ENCODE measurements at places on chromosomes 1 and 21. TPM values are rescaled to one million over a fixed set of nuclear protein-coding genes. Genes with fewer than 3 reads are reported as not detected.

DNA sequence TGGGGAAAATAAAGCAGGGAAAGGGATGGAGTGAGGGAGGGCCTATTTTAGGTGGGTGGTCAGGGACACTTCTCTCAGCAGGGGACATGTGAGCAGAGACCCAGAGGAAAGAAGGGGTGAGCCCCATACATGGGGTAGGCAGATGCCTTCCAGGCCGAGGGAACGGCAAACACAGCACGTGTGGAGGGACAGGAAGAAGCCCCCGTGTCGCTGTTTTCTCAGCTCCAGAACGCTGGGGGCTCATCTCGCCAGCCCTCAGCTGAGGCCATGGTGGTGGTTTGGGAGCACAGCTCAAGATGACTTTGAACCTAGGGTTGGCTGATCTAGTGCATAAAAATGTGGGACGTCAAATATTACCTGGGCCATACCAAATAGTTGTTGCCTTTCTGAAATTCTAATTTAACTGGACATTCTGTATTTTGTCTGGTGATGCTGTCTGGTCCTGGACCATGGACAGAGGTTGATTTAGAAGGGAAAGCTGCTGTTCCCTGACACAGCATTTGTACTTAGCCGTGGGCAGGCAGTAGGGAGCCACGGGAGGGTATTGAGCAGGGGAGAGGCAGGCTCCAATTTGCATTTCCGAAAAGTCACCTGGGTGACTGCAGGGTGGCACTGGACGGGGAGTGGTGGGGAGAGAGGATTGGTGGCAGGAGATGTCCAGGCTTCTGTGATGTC is 53.1 kb upstream of the RUNX3 start:
- DNase-seq = no peak

DNA sequence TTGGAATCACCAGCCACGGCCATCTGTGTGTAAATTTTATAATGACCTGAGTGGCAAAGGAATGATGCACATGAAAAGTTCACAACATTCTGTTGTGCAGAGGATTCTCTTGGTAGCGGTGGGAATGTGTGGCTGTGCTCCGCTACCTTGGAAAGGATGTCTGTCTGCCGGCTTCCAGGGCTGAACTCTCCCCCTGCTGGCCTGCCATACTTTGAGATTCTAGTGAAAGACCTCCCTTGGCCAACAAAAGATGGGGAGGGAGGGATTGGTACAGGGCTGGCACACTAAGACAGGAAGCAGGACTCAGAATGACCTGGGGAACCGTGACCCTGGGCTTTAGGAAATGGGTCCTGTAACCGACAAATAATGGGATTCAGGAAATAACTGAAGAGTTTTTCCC is 194.5 kb upstream of the PLD5 start:
- no peak for DNase-seq

DNA sequence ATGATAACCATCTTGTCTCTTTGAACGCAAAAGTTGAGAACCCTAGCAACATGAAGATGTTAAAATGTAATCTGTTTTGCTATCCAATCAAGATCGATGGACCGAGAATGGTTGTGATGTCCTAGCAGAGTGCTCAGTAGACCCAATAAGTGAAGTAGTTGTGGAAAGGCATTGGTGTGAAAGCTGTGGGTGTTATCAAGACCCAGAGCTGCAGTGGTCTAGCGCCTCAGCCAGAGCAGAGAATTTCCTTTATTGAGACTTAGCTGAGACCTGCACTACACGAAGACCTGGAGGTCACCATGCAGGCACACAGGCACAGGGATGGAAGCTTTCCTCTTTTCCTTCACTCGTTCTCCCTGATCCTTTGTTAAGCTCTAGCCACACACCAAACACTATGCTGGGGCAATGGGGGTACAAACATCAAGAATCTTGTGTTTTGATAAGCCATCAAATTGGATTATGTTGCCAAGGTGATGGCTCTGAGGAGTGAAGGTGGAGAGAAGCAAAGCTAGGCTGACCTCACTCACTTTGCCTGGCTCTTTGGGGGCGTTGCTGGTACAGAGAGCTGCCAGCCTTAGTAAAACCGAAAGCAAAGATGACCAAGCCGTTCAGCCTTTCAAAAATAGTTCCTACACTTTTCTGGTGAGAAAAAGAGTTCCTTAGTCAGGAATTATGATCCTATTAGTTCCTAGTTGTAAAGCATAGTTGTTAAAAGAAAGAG is 24.1 kb downstream of the METTL13 start:
- peak; percentile 8 for DNase-seq

GRCh38 chr1:6508816-6509189 is 17.3 kb upstream of the PLEKHG5 start:
- no peak for DNase-seq

GRCh38 chr1:200626853-200627534 is 6.4 kb upstream of the KIF14 start:
- DNase-seq = no peak

GRCh38 chr1:100879422-100879821 is 15.2 kb downstream of the EXTL2 start:
- no peak for DNase-seq

- DNase-seq = no peak
These were observed 36.4 kb downstream of the ZNF684 start for GRCh38 chr1:40567825-40568224.

DNA sequence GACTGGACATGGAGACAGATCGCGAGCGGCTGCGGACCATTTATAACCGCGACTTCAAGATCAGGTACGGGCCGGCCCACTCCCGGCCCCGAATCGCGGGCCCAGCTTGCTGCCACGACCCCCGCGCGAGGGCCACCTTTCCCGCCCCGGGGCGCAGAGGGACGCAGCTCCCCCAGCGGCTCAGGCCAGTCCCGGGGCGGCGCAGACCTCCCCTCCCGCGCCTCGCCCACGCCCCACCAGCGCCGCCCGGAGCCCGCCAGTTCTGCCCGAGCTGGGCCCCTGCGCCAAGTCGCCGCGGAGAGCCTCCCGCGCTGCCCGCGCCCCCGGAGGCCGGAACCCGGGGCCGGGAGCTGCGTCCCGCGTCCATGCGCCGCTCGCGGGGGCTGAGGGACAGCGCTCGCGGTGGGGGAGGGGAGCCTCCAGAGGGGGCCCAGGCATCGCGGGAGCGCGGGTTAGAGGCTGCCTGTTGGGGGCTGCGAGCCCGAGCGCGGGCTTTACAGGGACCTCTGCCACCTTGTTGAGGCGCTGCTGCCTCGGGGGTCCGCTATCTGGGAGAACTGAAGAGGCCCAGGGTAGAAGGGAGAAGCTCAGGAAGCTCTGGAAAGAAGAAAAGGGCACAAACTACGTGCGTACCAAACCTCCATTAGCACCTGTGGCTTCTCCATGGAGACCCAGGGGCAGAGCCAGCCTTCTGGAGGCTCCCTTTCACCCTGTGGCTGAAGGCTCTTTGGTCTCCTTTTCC is 698 bp downstream of the MOV10 start:
- peak; percentile 42 for DNase-seq

DNA sequence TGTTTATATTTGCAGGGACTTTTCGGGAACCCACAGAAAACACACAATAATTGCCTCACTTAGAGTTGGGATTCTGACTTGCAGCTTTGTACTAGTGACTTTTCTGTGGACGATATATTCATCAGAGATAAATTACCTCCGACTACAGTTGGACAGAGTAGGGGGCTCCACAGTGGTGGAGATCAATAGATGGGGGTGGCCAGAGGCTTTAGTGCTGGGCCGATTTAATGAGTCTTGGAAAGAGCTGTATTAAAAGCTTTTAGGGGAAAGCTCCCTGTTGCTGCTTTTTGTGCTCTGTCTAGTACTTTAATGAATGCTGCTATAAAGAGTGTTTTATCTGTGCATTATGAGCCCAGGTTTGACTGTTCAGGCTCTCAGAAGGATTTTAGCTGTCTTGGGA is 359.2 kb upstream of the DPYD start:
- DNase-seq = no peak

DNA sequence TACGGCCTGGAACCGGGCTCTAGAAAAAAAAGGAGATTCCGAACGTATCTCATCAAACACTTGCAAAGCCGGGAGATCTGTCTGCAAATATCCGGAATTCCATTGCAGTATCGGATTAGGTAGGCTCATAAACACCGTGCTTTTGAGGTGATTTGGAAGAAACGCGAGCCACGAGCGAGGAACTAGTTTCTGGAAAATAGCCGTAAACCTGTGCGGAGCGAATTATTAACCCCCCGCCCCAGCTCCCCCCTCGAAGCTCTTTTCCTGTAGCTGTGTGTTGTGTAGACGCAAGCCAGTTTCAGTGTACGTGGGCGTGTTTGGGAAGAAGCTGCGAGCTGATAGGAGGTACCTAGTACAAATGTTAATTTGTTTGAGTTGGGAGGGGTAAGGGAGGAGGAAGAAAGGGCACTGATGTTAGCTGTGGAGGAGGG is 1.1 kb downstream of the RALGPS2 start:
- peak; percentile 64 for DNase-seq

- DNase-seq = no peak
These were observed 60.3 kb downstream of the CD46 start for GRCh38 chr1:207811920-207812720.

DNA sequence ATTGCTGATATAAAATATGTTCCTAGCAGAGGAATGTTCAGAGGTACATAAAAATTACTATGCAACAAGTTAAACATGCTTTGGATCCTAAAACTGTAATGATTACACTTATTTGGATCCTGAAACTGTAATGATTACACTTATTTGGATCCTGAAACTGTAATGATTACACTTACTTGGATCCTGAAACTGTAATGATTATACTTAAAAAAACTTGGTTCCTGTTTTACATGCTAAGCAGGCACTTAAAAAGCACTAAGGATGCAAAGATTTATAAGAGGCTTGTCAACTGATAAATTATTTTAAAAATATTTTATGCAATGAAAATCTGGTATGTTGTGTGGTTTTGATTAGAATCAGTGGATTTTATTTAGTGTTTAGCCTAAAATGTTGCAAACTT is 47.7 kb downstream of the ZNHIT6 start:
- no peak for DNase-seq

GRCh38 chr1:51473331-51474115 is 45.5 kb downstream of the EPS15 start:
- DNase-seq = no peak

DNA sequence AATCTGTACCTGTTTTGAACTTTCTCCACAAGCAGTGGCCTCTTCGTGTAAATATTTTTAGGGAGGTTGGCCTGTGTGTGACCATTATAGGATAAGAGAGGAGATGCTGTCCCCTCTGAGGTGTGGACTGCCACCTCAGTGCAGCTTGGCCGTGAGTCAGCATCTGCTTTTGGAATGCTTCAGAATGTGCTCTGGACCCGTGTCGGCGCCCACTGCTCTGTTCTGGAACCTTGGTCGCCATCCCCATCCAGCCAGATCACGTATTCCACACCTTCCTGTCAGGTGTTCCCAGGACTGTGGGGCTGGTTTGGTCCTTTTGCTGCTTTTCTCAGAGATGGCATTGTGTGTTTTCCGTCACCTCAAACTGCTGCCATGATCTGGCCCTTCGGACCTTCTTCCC is 5.5 kb downstream of the UCK2 start:
- no peak for DNase-seq

DNA sequence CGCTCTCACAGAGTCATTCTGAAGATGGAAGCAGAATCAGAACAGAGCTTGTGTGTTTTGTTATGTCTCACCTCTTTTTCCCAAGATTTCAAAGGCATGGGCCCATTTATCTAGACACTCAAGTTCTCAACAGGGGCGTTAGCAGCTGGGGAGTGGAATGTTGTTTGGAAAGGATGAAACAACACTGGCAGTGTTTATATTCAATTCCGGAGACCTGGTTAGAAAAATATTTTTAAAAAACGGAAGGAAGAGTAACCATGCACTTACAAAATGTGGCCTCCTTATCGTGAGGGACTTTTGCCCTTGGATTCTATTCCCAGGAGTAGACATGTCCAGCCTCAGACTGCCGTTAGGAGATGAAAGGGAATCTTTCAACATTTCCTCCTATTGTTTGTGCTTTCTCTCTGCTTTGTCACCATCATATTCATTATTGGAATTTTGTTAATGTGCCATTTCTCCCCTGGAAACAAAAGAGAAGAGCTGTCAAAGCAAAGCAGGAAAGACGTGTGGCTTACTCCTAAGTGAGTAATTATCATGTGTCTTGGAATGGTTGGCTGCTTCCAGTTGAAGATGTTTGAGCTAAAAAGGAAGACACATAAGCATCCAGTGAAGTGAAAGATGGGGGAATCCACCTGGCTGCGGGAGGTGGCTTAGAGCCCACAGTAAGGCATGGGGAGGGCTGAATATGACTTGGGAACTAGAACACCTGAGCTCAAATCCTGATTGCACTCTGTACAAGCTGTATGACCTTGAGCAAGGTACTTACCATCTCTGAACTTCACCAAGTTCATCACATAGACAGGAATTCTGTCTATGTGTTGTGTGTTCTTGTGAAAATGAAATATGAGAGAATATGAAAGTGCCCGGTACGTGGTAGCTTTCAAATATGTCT is 71.7 kb upstream of the JUN start:
- no peak for DNase-seq

DNA sequence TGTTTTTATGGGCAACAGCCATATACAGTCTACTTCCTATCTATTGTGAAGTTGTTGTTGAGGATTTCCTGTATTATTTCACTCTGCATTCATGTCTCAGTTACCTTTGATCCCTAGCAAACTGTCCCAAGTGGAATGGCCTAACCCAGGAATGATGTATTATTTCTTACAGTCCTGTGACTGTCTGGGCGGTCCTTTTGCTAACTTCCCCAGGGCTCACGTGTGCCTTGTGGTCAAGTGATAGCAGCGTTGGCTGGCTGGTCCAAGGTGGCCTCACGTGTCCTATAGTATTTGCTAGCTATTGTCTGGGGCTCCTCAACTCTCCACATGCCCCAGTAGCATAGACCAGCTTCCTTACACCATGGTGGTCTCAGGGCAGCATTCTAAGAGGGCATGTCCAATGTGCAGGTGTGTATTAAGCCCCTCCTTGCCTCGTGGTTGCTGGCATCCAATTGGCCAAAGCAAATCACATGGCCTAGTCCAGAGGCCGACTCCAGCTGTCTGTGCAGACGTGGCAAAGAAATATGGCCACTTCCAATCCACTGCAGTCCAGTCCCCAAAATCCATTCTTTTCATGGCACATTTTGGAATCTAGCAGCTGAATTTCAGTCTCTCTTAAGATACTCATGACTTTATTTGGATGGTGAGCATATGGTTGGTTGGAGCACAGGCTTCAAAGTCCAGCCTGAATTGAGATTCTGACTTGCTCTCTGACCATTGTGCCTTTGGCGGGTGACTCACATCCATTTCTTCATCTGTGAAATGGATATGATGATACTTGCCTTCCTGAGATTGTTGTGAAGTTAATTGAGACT is 94.1 kb downstream of the GALNT2 start:
- DNase-seq = no peak

- no peak for DNase-seq
These were observed 143.6 kb upstream of the RAB4A start for GRCh38 chr1:229127301-229127700.

GRCh38 chr1:207875532-207875931 is 35.4 kb downstream of the CD34 start:
- no peak for DNase-seq

GRCh38 chr1:95017775-95018174 is 55.0 kb downstream of the ALG14 start:
- no peak for DNase-seq

- no peak for DNase-seq
These were observed 2.8 kb downstream of the DIRAS3 start for GRCh38 chr1:68047659-68048026.

The TCHHL1 gene
- total RNA-seq = not detected

The RUNX3 gene
- 142 TPM for total RNA-seq

The ARHGEF10L gene
- total RNA-seq = not detected

The XCL1 gene
- total RNA-seq = 4.2 TPM

The OR2T11 gene
- total RNA-seq = not detected

The NR1I3 gene
- not detected for total RNA-seq

The SLC45A3 gene
- total RNA-seq = 0.35 TPM

The AIM2 gene
- total RNA-seq = 7.1 TPM

The SPRR2F gene
- not detected for total RNA-seq

The NPHS2 gene
- not detected for total RNA-seq

The WDR4 gene
- 40.9 TPM for total RNA-seq

The NR5A2 gene
- total RNA-seq = not detected

The CBR1 gene
- 30.5 TPM for total RNA-seq

Data from T-cell (primary cell).